ENCODE measurements at places on chromosomes 12 and 14.

DNA sequence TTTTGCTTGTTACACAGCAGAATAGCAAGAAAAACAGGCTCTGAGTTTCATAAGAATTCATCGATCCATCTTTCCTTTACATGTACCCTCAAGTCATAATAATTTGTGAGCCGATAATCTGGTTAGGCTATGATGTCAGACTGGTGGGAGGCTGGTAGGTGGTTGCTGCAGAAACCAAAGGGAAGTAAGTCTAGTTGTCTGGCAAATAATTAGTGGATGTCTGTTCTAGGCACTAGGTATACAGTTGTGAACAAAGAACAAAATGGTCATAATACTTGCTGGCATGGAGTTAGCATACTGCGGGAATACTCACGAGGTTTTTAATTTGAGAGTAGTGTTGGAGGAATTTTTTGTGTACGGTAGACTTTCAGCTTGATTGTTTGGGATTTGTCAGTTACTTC, 8.8 kb downstream of the SUSD6 start:
- DNase-seq, result no peak

DNA sequence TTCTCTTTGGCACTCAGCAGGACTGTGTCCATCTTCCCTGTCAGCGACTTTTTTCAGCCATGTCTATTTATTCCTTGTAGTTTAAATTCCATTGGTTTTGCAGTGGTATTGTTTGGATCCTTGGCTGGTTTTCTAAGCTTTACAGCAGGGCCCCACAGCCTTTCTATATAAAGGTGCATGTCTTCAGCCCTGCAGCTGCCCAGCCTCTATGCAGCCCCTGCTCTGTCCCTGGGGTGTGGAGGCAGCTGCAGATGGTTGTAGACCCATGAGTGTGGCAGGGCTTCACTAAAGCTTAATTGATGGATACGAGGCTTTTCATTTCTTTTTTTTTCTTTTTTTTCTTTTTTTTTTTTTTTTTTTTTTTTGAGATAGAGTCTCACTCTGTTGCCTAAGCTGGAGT, 29.7 kb downstream of the SFSWAP start:
- no peak for DNase-seq

DNA sequence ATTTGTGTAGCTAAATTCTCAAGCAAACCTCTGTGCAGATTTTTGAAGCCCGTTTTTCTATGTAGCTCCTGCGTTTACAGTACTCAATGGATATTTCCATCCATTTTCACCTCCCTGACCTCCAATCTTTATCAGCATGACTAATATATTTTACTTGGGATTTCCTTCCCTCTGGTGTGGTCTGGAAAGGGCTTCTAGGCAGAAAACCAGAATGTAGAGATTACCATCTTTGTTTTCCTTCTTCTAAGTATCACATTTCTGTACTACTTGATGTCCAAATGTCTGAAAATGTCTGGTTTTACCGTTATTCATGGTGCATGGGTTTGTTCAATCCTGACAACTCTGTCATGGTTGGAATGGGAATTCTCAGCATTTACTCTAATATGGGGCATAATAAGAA, 907.6 kb upstream of the FLRT2 start:
- no peak for DNase-seq

DNA sequence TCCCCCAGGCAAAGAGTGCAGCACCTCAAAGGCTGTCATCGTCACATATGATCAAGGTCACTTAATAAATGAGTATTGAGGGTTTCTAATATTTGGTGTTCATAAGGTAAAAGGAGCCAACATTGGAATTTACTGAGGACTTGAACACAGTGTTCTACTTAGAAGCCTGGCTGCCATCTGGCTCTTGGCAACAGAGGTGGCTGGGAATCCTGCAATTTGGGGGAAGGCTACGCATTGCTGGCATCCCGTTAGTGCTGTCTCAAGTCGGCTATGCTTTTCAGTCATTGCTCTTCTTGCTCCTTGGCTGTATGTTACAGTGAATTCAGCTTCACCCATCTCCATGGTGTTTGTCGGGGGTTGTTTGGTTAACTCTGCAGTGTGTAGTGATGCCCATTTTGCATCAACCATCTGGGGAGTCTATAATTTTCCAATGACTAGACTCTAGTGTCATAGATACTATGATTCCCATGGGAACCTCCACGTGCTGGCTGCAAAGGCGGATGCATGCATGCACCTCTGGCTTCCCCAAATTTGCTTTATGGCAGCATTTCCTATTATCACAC, 12.9 kb upstream of the SLC24A4 start:
- DNase-seq, result no peak

- no peak for DNase-seq
Measured at GRCh38 chr14:99724939-99725773, 41.1 kb downstream of the CYP46A1 start.

GRCh38 chr12:91894911-91895310, 250.7 kb downstream of the BTG1 start:
- no peak for DNase-seq

GRCh38 chr14:30034152-30034551, 106.5 kb upstream of the PRKD1 start:
- peak; percentile 88 for DNase-seq

GRCh38 chr14:35992816-35993683, 166.9 kb downstream of the BRMS1L start:
- DNase-seq, result no peak

DNA sequence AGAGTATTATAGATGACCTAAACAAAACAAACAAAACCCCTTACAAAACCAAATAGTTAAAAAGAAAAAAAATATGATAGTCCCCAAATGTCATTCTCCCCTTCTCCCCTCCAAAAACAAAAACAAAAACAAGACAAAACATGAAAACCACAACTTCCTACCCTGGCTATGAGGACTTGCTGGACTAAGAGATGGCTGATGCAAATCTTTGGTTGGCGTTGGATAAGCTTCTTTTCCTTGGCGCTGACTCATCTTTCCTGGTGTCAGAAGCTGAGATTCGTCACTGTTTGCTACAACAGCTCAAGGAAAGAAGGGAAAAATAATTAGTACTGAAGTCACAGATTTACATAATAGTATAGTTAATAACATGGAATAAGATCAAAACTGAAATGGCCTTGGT, 102.5 kb upstream of the BBS10 start:
- DNase-seq, result no peak

- DNase-seq, result no peak
Measured at GRCh38 chr14:22994762-22995275, 12.5 kb upstream of the AJUBA start.

DNA sequence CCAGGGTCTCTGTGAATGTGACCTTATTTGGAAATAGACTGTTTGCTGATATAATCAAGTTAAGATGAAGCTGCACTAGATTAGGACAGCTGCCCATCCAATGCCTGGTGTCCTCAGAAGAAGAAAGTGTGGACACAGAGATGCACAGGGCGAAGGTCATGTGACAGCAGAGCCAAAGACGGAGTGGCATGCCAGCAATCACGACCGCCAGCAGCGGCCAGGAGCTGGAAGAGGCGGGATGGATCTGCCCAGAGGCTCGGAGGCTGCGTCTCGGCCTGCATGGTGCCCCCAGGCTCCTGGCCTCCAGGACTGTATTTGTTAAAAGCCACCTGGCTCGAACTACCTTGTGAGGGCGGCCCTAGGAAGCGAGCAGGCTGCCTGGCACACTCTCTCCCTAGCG, 76.5 kb downstream of the RFLNA start:
- DNase-seq, result no peak

DNA sequence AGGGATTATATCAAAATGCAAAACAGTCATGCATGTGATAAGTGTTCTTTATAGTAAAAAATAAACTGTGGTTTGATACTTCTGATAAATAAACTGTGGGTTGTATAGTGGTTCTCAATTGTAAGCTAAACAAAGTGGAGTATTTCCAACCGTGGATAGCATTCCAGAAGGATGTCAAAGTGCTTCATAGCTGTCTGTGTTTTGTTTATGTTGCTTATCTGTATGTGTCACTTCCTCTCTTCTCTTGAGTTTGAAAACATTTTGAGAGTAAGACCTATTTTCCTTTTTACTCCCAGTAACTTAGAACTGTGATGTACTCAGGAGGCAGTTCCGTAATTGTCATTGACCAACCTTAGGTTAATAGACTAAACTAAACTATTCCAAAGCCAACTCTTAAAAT, 415.8 kb downstream of the TMTC2 start:
- DNase-seq, result no peak

GRCh38 chr14:73003681-73004080, 23.2 kb downstream of the ZFYVE1 start:
- no peak for DNase-seq

Data from NCI-H1436 treated with DMSO at 0.1 percent for 48 hours (cell line).